Vagina (tissue), 2 donors: ENCODE measurements at places on chromosomes 11 and 22.

- no peaks in the 10 kb centered on the region for H3K36me3 ChIP-seq
- peak overlapping the region; percentile 78 for H3K27ac ChIP-seq
- peak overlapping the region; percentile 66 for H3K4me3 ChIP-seq
Observed at GRCh38 chr11:61828379-61828628, 204 bp downstream of the FADS2 start.

GRCh38 chr11:81853791-81854190 lies 879.9 kb downstream of the FAM181B start:
- no peaks in the 10 kb centered on the region for H3K4me1 ChIP-seq
- no peak overlapping the region for H3K27ac ChIP-seq
- H3K27me3 ChIP-seq, result no peaks in the 10 kb centered on the region
- no peaks in the 10 kb centered on the region for H3K36me3 ChIP-seq
- no peak overlapping the region for H3K4me3 ChIP-seq

DNA sequence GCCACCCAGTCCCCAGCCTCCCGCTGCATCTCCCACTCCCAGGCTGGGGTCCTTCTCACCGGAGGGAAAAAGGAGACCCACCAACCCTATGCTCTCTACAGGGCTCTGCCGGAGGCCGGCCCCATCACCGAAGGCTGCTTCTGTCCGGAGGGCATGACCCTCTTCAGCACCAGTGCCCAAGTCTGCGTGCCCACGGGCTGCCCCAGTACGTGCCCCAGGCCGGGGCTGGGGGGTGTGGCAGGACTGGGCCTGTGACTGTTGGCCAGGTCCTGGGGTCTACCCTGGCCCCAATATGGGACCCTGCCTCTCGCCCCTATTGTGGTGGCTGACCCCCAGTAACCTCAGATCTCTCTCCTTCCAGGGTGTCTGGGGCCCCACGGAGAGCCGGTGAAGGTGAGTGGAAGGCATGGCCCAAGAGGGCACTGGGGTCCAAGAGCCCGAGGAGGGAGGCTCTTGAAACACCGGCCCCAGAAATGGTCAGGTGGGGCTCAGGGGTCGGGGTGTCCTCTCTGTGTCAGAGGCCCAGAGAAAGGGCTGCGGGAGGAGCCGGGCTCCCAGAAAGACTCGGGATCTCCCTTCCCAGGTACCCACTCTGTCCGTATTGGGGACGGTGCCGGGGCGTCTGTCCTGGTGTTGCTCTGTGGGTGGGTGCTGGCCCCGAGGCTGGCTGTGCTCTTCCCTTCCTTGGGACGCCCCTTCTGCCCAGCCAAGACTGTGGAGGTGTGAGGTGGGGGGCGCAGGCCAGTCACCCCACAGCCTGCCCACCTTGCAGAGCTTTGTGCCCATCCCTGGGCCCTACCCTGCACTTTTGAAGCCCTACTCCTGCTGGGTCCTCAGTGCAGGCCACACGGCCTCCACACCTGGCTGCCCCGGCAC lies 26.1 kb upstream of the MUC5B start:
- no peaks in the 10 kb centered on the region for H3K27me3 ChIP-seq
- H3K27ac ChIP-seq, result no peak overlapping the region
- peaks cover 8% of the 10 kb centered on the region for H3K4me1 ChIP-seq
- DNase-seq, result no peak
- no peaks in the 10 kb centered on the region for H3K36me3 ChIP-seq

- peaks cover 32% of the 10 kb centered on the region for H3K4me1 ChIP-seq
- no peak overlapping the region for H3K27ac ChIP-seq
- no peak overlapping the region for H3K4me3 ChIP-seq
- no peaks in the 10 kb centered on the region for H3K36me3 ChIP-seq
Observed at GRCh38 chr11:130183878-130184610, 24.5 kb downstream of the ST14 start.
